GM04503 (cell line): ENCODE measurements at places on chromosomes 16 and 17.

- DNase-seq, result no peak
These were observed 927 bp upstream of the SULT1A2 start for GRCh38 chr16:28597692-28598261.

GRCh38 chr17:56913353-56913866 is 439 bp downstream of the TRIM25 start:
- no peak for DNase-seq

DNA sequence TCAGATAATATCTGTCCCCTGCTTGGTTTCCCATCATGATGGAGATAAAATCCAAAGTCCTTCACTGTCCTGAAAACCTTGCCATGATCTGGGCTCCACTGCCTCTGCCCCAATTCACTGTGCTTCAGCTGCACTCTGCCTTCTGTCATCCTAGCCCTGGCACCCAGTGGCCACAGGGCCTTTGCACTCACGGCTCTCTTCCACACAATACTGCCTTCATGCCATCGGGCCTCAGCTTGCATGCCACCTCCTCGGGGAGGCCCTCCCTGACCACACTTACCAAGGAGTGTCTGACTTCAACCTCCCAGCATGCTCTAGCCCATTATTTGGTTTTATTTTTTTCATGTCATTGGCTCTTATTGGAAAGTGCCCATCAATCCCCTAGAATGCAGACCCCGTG is 146.1 kb downstream of the C16orf78 start:
- no peak for DNase-seq

DNA sequence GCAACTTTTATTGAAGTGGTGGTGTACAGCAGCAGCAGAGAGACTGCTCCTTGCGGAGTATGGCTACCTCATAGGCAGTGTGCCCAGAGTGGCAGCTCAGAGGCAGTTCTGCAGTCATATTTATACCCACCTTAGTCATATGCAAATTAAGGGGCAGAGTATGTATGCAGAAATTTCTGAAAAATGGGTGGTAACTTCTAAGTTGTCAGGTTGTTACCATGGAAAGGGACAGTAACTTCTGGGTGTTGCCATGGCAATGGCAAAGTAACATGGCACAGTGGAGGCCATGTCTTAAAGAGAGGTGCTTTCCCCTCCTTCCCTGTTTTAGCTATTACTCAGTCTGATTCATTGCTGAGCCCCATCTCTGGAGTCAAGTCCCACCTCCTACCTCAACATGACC is 53.4 kb downstream of the MEOX1 start:
- DNase-seq, result no peak

GRCh38 chr17:9943343-9943742 is 38.3 kb upstream of the RCVRN start:
- no peak for DNase-seq

DNA sequence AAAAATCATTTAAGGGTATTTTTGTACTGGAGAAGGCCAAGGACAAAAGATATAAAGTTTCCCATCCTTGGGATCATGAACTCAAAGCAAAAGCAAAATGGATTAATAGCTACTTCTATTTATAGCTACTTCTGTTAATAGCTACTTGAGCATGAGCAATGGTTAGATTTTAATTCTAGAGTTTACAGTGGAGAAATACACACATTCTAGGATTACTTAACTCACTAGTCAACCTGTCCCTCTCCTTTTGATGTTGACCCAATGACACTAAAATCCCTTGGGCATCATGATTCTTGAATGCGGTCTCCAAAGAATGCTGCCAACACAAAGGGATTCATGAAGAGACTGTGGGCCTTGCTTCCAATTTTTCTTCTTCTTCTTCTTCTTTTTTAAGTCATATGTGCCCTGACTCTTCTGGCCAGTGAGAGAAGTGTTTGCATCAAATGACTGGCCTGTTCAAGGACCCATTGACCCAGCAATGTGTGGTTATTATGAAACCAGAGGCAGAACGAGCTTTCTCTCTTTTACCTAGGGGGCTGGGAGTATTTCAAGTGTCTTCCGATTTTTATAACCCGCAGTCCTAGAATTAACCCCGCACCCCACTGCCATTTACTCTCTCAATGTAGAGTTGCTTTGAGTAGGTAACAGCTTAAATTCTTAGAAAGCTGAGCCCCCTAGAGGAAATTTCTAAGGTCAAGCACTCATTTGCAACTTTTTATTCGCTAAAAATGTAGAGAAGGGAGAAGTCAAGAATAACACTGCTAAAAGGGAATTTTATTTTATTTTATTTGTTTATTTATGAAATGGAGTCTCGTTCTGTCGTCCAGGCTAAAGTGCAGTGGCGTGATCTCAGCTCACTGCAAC is 34.6 kb downstream of the OTOA start:
- DNase-seq, result no peak

DNA sequence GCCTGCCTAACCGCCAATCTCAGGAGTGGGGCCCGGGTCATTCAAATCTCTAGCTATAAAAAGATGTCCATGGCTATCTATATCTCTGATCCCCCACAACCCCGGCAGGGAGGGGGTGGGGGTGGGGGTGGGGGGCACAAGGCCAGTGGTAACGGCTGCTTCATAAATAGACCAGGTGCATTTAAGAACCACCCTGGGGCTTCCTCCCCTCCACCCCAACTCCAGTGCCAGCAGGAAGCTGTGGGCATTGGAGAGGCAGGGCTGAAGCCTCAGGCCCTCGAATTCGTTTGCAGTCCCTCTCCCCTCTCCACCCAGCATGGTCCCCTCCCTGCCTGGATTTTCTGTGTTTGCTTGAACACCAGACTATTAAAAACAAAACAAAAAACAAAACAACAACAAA is 56.0 kb downstream of the RAP1GAP2 start:
- DNase-seq, result no peak

- no peak for DNase-seq
These were observed 765.5 kb downstream of the KCNJ2 start for GRCh38 chr17:70934835-70935234.

DNA sequence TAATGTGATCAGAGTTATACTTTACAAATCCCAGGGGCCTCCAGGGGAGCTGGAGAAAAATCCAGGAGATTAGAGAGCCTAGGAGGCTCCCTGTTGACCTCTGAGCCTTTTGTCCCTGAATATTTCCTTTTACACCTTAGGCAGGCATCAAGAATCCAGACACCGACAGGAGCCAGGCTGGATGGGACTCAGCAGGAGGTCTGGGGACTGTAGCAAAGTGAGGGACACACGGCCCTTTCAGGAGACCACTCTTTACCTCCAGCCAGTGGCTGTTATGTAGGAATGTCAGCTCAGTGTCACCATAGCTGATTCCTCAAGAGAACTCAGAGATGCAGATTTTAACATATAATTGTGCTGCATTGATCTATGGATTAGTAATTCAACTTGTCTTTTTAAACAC is 198.4 kb downstream of the SHISA9 start:
- no peak for DNase-seq

GRCh38 chr17:19868079-19868395 is 301 bp upstream of the ULK2 start:
- DNase-seq, result no peak

GRCh38 chr17:83149029-83149725 is 69.8 kb downstream of the METRNL start:
- no peak for DNase-seq

- DNase-seq, result no peak
These were observed 656.6 kb upstream of the SOX9 start for GRCh38 chr17:71464241-71464640.

- DNase-seq, result no peak
These were observed 3.1 kb downstream of the CD300C start for GRCh38 chr17:74542727-74543383.
